ENCODE measurements at places on chromosomes 12 and 14.

- no peaks in the 10 kb centered on the region for H3K27me3 ChIP-seq
- DNase-seq = no peak
- H3K4me3 ChIP-seq = no peak overlapping the region
- no peak overlapping the region for H3K27ac ChIP-seq
Measured at GRCh38 chr14:103556946-103557758, 5.3 kb downstream of the BAG5 start.

GRCh38 chr12:34294671-34295365 lies 272.5 kb downstream of the ALG10 start:
- H3K27me3 ChIP-seq = no peaks in the 10 kb centered on the region
- H3K4me1 ChIP-seq = no peaks in the 10 kb centered on the region
- no peak overlapping the region for H3K27ac ChIP-seq
- DNase-seq = peak; percentile 16
- H3K36me3 ChIP-seq = no peaks in the 10 kb centered on the region

DNA sequence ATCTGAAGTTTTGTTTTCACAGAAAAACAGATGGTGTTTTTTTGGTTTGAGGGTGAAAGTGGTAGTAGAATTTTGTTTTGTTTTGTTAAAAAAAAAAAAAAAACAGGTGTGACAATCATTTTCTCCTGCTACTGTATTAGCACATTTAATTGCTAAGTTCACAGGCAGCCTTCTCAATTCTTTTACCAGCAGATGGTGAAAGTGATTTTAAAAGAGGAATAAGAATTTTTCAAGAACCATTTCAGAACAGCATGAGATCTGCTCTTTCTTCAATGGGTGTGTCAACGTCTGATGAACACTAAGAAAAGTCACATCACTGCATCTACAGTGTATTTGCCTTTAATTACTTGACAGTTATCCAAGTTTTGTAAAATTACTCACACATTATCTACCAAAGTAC lies 303.7 kb upstream of the USP15 start:
- DNase-seq = no peak
- H3K27ac ChIP-seq = no peak overlapping the region
- no peaks in the 10 kb centered on the region for H3K4me1 ChIP-seq
- H3K4me3 ChIP-seq = no peak overlapping the region

GRCh38 chr12:2877953-2878732 lies 1.1 kb downstream of the RHNO1 start:
- DNase-seq = no peak
- H3K27me3 ChIP-seq = no peaks in the 10 kb centered on the region
- H3K36me3 ChIP-seq = no peaks in the 10 kb centered on the region
- H3K4me1 ChIP-seq = no peaks in the 10 kb centered on the region

GRCh38 chr12:57224973-57225679 lies 4.4 kb upstream of the SHMT2 start:
- no peaks in the 10 kb centered on the region for H3K27me3 ChIP-seq
- H3K4me1 ChIP-seq = no peaks in the 10 kb centered on the region
- DNase-seq = no peak
- H3K4me3 ChIP-seq = no peak overlapping the region
